ENCODE measurements at places on chromosomes 6 and 20.

DNA sequence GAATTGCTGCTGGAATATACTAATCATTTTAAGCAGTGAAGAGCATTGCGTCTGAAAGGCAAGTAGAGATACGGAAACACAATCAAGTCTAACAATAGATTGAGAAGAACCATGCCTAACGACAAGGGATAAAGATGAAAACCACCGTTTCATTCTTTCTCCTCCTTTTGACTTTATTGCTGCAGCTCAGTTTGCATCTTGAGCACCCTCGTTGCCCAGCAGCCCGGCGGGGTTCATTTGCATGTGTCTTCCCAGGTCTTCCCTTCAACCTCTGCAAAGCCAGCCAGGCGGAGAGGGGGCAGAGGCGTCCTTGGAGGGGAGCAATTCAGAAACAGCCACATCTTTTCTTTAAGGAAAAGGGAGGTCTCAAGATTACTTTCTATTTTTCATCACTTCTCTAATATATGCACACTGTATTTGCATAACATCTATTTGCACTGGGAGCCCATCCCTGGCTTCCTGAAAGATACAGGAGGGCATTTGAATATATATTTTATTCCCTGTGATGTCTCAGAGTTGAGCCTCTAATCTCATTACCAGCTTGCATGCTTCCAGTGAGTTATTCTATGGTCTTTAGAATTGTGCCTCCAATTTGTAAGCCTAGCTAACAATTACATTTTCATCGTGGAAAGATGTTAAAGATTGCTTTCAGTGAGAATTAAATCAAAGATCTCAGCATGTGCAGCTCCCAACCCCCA is 18.7 kb upstream of the PXDC1 start:
- no peak for DNase-seq

GRCh38 chr6:121135425-121135824 is 198.9 kb downstream of the TBC1D32 start:
- DNase-seq = no peak

DNA sequence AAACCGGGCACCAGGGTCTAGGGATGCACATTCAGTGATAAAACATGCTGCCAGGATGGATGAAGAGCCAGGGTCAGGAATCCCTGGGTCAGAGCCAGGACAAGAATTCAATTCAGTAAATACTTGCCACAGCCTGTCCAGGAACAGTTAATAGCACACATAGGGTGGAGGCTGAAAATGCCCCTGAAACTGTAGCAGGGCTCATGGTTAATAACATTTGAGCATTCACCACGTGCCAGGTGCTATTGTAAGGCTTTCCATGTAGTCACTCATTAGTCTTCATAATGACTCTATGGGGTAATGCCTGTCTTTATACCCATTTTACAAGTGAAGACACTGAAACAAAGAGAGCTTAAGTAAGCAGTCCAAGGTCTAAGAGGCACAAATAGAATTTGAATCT is 296.3 kb downstream of the LRFN2 start:
- no peak for DNase-seq

GRCh38 chr20:1952737-1953530 is 40.9 kb downstream of the PDYN start:
- DNase-seq = no peak

- no peak for DNase-seq
Measured at GRCh38 chr6:36272234-36272633, 2.4 kb downstream of the PNPLA1 start.

Measured in activated CD4-positive, alpha-beta T cell treated with anti-CD3 and anti-CD28 coated beads, Interleukin-2, amount 50 U/mL, for 16 hours (primary cell).